ENCODE measurements at places on chromosomes 3 and 15. TPM values are rescaled to one million over a fixed set of nuclear protein-coding genes. Genes with fewer than 3 reads are reported as not detected.

- H3K36me3 ChIP-seq: no peaks in the 10 kb centered on the region
- no peak overlapping the region for H3K4me3 ChIP-seq
- no peaks in the 10 kb centered on the region for H3K27me3 ChIP-seq
- H3K27ac ChIP-seq: peak overlapping the region; percentile 79
Measured at GRCh38 chr3:149042789-149043386, 43.4 kb downstream of the HLTF start.

Gene C3orf85
- polyA plus RNA-seq: 10.3 TPM

DNA sequence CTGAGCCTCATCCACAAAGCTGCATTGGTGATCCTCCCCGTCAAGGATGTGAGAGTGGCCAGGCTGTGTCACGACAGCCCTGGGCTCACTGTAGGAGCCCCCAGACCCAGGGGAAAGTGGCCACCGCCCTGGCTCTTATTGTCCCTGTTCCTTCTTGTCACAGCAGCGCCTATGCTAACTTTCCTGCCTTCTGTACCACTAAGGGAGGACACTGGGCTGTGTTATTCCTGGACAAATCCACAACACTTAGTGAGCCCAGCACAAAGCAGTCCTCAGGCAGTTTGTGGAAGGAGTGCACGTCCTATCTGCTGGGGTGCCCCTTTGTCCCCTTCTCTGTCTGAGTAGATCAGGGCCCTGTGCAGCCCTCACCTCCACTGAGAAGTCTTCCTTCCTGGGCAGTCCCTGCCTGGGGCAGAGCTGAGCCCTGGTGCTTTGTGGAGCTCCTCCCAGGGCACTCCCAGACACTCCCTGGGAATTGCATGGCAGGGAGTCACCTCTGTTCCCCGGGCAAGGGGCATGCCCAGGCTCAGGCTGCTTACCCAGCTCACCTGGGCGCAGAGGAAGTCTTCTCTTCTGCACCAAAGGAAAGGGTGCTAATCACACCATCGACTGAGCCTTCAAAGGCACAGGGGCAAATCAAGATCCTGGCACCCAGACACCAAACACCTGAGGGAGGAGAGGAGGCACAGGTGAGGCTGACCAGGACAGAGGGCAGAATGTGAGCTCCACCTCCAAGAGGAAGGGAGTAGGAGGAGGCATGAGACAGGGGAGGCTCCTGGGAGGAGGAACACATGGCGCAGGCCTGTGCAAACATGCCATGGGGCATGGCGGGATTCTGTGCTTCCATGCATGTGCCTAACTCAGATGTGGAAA is 138.7 kb downstream of the KLF13 start:
- peaks cover 4% of the 10 kb centered on the region for H3K4me1 ChIP-seq
- DNase-seq: peak; percentile 55
- H3K27me3 ChIP-seq: peaks cover 5% of the 10 kb centered on the region
- no peak overlapping the region for H3K4me3 ChIP-seq

DNA sequence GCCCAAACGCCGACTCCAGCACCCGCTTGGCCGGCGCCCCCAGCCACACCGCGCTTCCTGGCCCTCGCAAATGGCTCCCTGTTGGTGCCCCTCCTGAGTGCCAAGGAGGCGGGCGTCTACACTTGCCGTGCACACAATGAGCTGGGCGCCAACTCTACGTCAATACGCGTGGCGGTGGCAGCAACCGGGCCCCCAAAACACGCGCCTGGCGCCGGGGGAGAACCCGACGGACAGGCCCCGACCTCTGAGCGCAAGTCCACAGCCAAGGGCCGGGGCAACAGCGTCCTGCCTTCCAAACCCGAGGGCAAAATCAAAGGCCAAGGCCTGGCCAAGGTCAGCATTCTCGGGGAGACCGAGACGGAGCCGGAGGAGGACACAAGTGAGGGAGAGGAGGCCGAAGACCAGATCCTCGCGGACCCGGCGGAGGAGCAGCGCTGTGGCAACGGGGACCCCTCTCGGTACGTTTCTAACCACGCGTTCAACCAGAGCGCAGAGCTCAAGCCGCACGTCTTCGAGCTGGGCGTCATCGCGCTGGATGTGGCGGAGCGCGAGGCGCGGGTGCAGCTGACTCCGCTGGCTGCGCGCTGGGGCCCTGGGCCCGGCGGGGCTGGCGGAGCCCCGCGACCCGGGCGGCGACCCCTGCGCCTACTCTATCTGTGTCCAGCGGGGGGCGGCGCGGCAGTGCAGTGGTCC is 3.5 kb downstream of the ISLR2 start:
- no peak overlapping the region for H3K4me3 ChIP-seq
- H3K27ac ChIP-seq: no peak overlapping the region
- H3K27me3 ChIP-seq: peaks cover 94% of the 10 kb centered on the region
- H3K4me1 ChIP-seq: peaks cover 24% of the 10 kb centered on the region
- H3K36me3 ChIP-seq: no peaks in the 10 kb centered on the region

DNA sequence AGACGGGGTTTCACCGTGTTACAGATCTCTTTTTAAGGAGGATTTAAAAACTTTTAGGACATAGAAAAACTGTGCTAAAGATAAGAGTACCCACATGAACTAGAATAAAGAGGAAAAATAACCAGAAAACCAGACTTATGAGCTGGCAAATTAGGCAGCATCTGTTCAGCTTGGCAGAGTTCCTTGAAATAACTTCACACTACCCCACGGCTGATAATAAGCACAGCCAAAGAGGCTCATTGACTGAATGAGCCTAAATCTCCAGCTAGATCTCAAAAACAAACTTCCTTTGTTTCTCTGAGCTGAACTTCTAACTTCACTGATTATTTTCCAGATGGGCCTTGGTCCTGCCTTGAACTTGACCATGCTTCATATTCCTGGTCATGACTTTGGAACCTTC is 26.7 kb upstream of the PIK3R4 start:
- H3K27ac ChIP-seq: no peak overlapping the region
- no peak for DNase-seq
- H3K27me3 ChIP-seq: no peaks in the 10 kb centered on the region

- H3K27me3 ChIP-seq: peaks cover 29% of the 10 kb centered on the region
- H3K27ac ChIP-seq: no peak overlapping the region
- no peak overlapping the region for H3K4me3 ChIP-seq
Measured at GRCh38 chr3:128484404-128485281, 8.4 kb downstream of the GATA2 start.

Gene DAZL
- 0.01 TPM for polyA plus RNA-seq

Gene IL17RC
- polyA plus RNA-seq: 96.2 TPM

Gene MRPL47
- 51.9 TPM for polyA plus RNA-seq

- no peaks in the 10 kb centered on the region for H3K36me3 ChIP-seq
- no peaks in the 10 kb centered on the region for H3K4me1 ChIP-seq
- no peak overlapping the region for H3K27ac ChIP-seq
- H3K27me3 ChIP-seq: no peaks in the 10 kb centered on the region
- DNase-seq: no peak
- no peak overlapping the region for H3K4me3 ChIP-seq
Measured at GRCh38 chr15:32877252-32878019, 159.6 kb downstream of the GREM1 start.

Gene NGRN
- 43.2 TPM for polyA plus RNA-seq

Gene GOLGA8N
- 1.1 TPM for polyA plus RNA-seq

DNA sequence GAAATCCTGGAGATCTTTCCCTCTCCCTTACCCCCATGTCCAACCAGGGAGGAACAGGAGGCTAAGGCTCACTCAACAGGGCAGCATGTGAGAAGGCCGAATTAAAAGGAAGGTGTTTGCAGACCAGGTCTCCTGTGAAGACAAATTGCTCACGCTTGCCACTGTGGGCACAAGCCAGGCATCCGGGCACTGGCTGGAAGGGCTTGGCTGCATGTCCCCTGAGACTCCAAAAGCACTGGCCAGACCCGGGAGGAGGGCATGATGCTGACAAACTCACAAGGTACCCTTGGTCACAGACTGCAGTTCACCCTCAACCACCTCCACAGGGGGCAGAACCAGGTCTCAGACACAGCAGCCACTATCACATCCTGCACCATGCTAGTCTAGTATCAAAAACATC is 113.7 kb upstream of the NSMCE3 start:
- H3K27ac ChIP-seq: no peak overlapping the region
- no peak overlapping the region for H3K4me3 ChIP-seq
- no peaks in the 10 kb centered on the region for H3K4me1 ChIP-seq
- H3K27me3 ChIP-seq: no peaks in the 10 kb centered on the region

DNA sequence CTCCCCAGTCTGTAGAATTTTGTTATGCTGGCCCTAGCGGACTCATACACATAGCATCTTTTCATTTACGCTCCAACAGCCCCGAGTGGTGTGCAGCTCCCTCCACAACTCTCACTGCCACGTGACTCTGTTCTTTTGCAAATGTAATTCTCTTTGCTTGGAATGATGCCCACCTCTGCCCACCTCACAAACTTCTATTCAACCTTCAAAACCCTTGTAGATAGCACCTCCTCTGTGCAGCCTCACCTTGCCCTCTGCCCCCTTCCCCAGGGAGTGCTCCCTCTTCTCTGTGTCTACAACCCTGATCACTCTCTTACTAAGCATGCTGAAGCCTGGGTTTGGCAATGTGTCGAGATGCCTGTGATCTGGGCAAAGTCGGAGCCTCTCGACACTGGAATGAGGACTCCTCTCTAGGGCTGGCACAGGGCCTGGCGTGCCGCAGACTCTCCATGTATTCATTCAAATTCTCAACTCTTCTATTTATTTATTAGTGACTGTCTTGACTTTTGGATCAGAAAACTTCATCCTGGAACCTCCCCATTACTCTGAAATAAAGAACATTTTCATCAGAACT is 73.5 kb downstream of the MGLL start:
- H3K27ac ChIP-seq: no peak overlapping the region
- H3K4me3 ChIP-seq: no peak overlapping the region
- H3K27me3 ChIP-seq: no peaks in the 10 kb centered on the region
- no peaks in the 10 kb centered on the region for H3K36me3 ChIP-seq
- no peak for DNase-seq

GRCh38 chr3:149969110-149969939 is 1.4 kb downstream of the PFN2 start:
- H3K36me3 ChIP-seq: no peaks in the 10 kb centered on the region
- peak; percentile 34 for DNase-seq
- peak overlapping the region; percentile 93 for H3K27ac ChIP-seq
- H3K4me3 ChIP-seq: peak overlapping the region; percentile 82
- no peaks in the 10 kb centered on the region for H3K27me3 ChIP-seq

DNA sequence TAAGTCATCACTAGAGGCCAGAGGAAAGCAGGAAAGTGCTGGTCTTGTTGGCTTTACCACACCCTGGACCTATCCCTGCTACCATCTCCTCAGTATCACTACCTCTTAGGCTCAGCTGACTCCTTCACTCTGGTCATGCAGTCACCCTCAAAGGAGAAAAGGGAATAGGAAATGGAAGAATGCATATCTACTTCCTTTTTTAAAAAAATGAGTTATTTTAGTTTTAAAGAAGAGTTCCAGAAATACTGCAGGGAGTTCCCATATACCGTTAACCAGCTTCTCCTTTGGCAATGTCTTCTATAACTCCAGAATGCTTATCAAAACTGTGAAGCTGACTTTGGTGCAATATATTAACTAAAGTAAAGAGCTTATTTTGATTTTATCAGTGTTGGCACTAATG is 688.6 kb downstream of the DIPK2A start:
- no peak overlapping the region for H3K27ac ChIP-seq
- no peak for DNase-seq
- no peaks in the 10 kb centered on the region for H3K4me1 ChIP-seq
- no peak overlapping the region for H3K4me3 ChIP-seq
- no peaks in the 10 kb centered on the region for H3K36me3 ChIP-seq

GRCh38 chr3:69784954-69785514 is 45.8 kb downstream of the MITF start:
- no peak for DNase-seq
- no peak overlapping the region for H3K27ac ChIP-seq
- H3K4me1 ChIP-seq: no peaks in the 10 kb centered on the region
- H3K27me3 ChIP-seq: no peaks in the 10 kb centered on the region

DNA sequence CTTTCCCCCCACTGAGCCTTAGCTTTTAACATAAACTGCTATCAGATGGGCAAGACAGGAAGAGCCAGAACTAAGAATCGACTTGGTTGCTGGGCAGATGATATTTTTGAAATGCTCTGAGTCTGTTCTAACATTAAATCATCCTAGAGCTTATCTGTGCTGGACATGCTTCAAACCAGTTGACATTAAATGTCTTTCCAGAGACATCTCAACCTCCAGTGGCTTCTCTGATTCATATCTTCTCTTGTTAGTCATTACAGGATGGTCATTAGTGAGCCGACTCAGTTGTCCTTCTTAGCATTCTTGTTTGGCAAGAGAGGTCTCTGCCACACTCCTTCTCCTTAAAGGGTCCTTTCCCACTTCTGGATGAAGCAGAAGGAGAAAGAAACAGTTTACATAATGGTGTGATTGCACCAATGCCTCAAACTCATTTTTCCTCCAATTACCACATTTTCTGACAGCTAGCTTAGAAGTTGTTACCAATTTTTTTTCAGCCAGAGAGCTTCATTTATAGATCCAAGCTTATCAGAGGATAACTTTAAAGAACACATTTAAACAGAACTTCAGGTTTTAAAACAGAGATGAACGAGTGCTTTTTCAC is 21.7 kb upstream of the SYN2 start:
- H3K36me3 ChIP-seq: no peaks in the 10 kb centered on the region
- H3K27me3 ChIP-seq: no peaks in the 10 kb centered on the region
- no peak overlapping the region for H3K4me3 ChIP-seq
- no peaks in the 10 kb centered on the region for H3K4me1 ChIP-seq
- H3K27ac ChIP-seq: no peak overlapping the region
- DNase-seq: no peak

Gene A4GNT
- polyA plus RNA-seq: not detected

- H3K36me3 ChIP-seq: no peaks in the 10 kb centered on the region
- H3K27me3 ChIP-seq: peaks cover 48% of the 10 kb centered on the region
Measured at GRCh38 chr15:99101501-99101900, 3.4 kb upstream of the SYNM start.
